ENCODE measurements at places on chromosomes 4 and X.

- DNase-seq: no peak
These were observed 401.5 kb downstream of the PPP3CA start for GRCh38 chr4:100945789-100946188.

GRCh38 chr4:4456351-4456750, 69.4 kb downstream of the NSG1 start:
- no peak for DNase-seq

GRCh38 chr4:138562544-138562991, 320.4 kb upstream of the SLC7A11 start:
- no peak for DNase-seq

DNA sequence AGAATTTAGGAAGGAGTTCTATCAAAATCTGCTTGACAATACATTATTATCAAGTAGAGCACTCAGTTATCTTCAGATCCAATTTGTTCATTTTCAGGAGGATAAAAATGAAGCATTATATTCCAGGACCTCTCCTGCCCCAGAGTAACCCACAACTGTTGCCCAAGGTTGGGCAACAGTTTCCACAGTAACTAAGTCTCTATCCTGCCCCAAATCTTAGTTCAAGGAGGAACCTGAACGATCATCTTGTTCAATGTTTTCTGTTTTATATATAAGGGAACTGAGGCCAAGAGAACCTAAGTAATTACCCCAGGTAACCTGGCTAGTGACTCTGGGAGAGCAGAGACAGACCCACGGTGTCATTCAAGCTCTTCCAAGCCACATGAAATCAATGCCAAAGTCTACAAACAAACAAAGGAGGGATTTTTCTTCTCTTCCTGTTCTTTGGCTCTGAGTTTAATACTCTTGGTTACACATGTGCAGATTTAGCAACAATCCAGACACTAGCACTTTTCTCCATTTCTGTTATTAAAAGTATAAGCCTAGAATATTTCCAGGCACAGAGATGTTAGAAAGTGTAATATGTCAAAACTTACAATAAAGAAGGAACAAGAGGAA, 105.6 kb downstream of the C4orf51 start:
- no peak for DNase-seq

- DNase-seq: no peak
These were observed 2528.4 kb downstream of the ARAP2 start for GRCh38 chr4:33715841-33716395.

DNA sequence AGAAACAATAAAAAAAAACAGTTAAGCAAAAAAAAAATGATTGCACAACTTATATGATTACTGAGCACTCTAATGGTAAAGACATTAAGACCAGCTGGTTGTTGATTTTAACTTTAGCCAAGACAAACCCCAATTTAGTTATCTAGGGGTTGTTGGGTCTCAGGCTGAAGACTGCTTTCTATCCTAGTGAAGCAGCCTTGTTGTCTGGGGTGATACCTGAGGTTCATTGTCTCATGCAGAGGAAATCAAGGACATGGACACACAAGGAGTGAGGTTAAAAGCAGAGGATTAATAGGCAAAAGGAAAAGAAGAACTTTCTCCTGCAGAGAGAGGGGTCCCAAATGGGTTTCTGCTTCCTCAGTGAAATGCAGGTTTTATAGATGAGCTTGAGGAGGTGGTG, 40.0 kb upstream of the CYP2U1 start:
- DNase-seq: no peak

DNA sequence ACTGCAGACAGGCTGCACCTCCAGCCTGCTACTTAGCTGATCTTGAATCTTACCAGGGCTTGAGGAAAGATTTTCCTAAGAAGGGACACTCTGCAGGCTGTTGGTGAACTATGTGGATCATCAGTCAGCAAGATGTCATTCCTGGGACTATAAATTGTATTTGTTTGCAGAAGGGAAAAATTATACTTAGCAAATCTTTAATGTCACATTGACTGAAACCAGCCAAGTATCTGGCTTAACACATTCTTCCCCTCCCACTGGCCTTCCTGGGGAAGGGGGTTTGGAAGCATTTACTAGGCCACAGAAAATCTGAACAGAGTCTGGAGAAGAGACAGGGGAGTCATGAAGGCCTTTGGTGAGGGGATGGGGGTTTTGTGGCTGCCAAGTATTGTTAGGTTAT, 156.7 kb upstream of the EOLA2 start:
- DNase-seq: no peak

DNA sequence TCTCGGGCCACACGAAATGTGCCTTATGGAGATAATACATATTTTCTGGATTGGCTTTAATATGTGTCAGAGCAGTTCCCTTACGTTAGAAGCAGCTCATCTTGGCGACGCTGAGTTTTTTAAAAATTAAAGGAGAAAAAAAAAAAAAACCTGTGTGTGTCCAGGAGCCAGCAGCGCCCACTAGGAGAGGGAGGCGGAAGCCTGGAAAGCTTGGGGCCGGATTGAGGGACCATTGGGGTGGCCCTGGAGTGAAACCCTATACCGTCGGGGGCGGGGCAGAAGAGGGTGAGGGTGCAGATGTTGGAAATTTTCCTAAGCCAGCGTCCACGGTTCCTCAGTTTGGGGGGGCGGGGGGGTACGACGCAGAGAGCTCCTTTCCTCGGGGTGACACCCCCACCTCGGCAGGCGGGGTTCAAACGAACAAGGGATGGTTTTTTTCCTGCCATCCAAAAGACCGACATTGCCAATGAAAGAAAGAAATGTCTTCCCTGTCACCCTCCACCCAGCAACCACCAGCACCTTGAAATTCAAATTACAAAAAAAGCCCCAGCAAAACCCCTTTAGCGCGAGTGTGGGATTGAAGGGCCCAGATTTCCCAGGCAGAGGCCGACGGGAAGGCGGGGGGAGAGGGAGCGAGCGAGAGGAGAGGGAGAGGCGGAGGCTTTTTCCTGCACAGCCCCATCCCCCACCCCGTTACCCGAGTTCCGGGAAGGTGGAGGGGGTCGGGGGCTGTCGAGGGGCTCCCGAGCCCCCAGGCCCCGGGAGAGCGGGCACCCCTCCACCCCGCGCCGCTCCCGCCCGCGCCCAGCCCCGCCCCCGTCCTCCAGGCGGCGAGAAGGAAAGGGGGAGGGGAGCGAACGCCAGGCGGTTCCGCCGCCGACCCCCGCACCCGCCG, 859 bp downstream of the SMARCA1 start:
- DNase-seq: no peak

DNA sequence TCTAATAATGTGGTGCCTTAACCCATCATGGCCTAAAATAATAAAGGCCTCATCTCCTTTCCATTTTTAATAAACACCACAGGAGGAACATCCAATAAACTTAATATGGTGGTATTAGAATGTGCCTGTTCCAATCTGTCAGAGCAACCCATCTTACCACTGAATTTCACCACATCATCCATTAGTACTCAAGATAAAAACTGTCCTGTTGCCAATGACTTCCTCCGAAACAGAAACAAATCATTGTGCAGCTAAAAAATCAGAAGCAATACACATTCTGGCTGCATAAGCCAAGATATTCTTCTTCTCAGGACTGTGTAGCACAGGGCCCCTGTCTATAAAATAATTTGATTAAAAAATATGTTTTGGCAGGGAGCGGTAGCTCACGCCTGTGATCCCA, 18.5 kb downstream of the TLR10 start:
- no peak for DNase-seq

DNA sequence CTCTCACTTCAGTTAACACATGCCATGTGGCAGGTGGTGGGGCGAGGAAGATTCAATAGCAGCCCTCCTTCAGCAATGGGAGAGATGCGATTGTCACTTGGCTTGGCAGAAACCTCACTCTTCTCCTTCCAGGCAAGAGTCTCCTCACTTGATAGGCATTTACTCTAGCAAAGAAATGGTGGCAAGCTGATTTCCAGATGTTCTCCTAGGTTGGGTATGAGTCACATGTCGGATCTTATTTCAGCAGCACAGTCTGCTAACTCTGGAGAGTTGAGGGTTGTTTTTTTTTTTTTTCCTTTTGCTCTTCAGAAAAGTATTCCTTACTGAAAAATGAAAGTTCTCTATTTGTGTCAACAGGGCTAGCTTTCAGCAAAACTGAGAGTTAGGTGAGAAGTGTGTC, 119.5 kb upstream of the CHRDL1 start:
- no peak for DNase-seq

DNA sequence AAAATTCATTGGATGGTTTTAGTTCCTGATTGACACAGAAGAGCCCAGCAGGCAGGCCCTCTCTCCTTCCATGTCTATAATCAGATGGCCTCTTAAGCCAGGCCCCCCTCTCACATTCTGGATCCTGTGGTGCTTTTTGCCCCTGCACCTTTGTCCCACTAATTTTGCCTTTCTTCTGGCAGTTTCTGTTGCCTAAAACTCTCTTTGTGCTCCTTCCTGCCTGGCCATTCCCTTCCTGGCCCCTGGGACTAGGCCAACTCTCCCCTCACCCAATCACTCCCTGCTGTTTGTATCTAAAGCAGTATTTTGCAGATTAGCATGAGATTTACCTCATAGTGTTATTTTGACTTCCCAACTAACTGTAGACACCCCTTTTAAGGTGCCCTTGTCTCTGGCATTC, 42.7 kb upstream of the DDX3X start:
- DNase-seq: no peak

DNA sequence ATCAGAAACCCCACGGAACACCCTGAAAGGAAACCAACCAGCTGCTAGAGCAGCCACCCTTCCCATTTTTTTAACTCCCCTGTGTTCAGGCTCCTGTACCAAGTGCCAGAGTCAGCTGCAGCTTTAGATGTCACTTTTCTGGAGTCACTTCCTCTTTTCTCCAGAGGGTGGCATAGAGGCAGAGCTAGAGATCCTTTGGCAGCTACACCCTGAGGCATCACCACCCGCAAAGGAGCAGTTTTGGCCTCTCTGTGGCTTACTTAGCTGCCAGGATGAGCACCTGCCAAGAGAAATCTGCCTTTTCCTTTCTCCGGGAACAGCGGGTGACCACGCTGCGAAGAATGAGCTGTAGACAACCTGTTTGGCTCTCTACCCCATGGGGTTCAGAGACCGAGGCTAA, 58.0 kb upstream of the CHRDL1 start:
- no peak for DNase-seq

- no peak for DNase-seq
These were observed 33.4 kb downstream of the SLC2A9 start for GRCh38 chr4:9987749-9988362.

DNA sequence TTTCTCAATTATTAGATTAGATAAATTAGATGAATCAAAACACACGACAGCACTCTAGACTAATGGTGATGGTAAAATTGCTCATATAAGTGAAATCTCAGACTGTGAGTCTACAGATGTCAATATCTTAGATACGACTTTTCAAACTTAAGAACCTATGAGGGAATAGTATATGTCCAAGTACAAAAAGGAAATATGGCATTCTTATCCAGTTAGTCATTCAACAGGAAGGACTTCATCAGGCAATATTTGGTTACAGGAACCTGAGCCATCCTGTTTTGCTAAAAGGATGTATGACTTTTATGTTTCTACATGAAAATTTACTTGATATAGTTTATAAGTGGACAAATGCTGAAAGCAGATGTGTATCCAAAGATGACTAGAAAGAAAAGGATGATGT, 107.0 kb downstream of the CT47B1 start:
- no peak for DNase-seq

DNA sequence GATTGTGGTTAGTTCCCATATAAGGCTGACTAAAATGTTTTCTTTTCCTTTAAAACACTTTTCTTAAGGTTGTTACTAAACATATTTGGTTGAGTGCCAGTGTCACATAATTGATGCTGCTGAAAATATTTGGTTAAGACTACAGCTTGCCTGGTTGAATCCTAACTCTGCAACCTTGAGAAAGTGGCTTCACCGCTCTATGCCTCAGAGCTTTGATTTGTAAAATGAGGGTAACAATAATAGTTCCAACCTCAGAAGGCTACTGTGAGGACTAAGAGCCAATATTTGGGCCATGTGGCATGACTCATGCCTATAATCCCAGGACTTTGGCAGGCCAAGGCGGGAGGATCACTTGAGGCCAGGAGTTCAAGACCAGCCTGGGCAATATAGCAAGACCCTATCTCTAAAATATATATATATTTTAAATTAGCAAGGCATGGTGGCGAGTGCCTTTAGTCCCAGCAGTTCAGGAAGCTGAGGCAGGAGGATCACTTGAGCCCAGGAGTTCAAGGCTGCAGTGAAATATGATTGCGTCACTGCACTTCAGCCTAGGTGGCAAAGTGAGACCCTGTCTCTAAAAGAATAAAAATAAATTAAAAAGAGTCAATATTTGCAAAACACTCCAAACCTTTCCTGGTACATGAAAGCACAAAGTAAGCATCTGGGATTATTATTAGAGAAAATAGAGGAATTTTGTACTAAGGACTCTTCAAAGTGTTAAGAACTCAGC, 7.1 kb upstream of the NEIL3 start:
- DNase-seq: no peak
